ENCODE measurements at places on chromosomes 13 and 19.
A peak's percentile ranks its signal among the peaks of the same experiment; 100 is the strongest.

DNA sequence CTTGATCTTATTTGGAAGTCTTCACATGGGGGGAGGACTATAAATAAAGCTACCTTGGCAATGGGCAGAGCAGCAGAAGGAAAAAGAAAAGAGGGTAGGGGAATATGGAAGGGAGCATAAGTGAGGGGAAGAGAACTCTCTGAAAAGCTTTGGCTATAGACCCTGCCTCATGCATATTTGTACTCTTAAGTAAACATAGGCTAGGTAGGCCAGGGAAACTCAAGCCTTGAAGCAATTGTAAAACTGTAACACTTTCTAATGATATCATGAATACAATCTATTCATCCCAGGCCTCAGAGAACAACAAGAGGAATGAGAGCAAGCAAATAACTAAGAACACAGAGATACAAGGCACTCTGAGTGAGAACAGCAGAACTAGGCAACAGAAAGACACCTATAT lies 20.4 kb downstream of the MYCBP2 start:
- no peak for DNase-seq

GRCh38 chr19:46014941-46015686 lies 7.7 kb downstream of the PGLYRP1 start:
- DNase-seq: peak; percentile 46

GRCh38 chr13:30692113-30692512 lies 43.2 kb upstream of the ALOX5AP start:
- DNase-seq: no peak

DNA sequence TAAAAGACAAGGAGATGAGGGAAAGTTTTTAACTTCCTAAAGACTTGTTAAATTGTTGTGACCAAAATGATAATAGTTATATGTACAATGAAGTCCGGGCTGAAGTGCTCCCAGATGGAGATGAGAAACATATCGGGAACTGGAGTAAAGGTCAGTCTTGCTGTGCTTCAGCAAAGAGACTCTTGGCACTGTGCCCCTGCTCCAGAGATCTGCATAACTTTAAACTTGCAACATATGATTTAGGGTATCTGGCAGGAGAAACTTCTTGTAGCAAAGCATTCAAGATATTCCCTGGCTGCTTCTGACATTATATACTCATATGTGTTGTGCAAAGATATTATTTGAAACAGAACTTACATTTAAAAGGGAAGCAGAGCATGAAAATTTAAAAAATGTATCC lies 786.6 kb upstream of the SLITRK6 start:
- DNase-seq: peak; percentile 30

All from omental fat pad (tissue), 4 donors.